Amygdala (tissue), 56 donors: ENCODE measurements at places on chromosomes 4 and X.

DNA sequence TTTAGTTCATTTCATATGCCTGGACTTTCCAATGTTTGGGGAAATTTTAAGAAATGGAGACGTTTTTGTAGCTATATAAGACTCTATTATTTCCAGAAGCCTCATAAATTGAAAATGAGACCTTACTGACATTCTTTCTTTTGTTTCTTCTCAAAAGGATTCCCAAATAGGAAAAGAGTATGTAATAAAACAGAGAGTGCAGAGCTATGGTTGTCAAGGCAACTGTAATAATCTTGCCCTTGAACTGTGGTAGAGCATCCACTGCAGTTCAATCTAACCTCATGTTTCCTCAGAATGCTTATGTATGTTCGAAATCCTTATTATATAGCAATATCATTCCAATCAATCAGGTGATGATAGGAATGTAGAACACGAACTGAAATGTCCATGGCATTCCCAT is 54.1 kb downstream of the AMELX start:
- no peak for DNase-seq

DNA sequence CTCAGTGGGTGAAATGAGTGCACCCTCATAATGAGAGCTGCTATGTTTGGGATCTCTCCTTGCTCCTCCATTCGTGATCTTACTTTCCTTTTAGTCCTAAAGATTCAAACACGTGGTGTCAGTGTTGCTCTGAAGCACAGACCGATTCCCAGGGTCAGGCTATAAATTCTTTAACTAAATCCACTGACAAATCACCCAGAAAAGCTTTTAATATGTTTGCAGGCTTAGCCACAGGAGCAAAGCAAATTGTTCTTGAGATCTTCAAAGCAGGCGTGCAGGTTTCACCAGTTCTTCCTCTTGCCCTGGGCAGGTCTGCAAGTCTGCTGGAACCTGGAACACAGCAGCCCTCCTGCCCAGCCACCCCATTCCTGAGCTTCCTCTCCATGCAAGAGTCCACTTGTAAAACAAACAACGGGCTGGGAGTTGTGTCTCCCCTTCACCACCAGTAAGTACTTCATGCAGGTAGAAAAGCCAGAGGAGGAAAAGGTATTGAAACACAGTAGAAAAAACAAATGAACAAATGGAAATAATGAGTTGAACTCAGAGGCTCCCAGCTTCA is 70.1 kb upstream of the ENPP6 start:
- DNase-seq, result no peak

DNA sequence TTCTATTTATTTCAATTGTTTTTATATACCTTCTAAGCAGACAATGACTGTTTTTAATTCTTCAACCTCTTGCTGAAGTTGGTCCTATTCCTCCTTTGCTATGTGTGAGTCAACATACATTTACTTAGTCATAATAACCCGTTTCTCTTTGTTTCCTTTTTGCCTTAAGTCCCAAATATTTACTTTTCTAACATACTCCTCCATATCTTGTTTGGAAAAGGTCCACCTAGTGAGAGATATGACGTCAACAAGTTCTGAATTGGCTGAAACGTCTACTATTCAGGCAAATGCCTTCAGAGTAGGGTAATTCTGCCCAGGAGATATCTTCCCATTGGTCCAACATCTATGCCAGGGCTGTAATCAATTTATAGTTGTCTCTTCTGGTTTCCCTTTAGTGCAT is 179.3 kb upstream of the GEMIN8 start:
- no peak for DNase-seq

- no peak for DNase-seq
Observed at GRCh38 chrX:79288733-79289132, 78.4 kb downstream of the ITM2A start.

DNA sequence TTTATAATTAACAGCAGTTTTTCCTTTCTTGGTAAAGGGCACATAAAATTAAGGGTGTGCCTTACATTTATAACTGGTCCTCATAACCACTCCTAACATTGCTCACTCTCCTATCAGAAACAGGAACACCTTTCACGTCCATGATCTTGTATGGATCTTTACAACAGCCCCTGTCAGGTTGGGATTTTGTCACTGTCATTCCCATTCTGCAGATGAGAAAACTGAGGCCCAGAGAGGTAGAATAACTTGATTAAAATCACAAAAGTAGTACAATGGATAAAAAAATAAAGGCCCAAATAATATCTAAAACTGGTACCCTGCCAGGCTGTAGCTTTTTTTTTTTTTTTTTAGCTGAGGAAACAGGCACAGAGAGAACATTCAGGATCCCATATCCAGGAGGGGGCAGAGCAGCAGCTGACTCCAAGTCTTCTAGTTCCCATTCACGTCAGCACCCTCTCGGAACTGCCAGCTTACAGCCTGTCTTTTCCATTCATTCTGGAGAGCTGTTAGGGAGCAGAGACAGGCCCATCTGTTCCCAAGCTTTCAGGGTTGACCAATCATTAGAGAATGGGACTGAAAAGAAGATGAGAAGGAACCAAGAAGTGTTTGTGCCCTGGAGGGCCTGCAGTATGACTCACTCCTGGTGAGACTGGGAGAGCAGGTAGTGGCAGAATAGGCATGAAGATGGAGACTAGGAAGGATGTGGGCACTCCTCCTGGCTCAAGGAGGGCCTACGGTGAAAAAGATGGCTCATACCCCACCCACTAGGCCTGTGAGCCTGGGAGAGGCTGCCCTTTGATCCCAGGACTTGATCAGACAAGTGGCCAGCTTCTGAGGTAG is 7.3 kb downstream of the SUV39H1 start:
- no peak for DNase-seq

- DNase-seq, result no peak
Observed at GRCh38 chr4:1505511-1506460, 99.5 kb upstream of the NKX1-1 start.

GRCh38 chr4:107837317-107837716 is 12.6 kb downstream of the SGMS2 start:
- DNase-seq, result no peak

DNA sequence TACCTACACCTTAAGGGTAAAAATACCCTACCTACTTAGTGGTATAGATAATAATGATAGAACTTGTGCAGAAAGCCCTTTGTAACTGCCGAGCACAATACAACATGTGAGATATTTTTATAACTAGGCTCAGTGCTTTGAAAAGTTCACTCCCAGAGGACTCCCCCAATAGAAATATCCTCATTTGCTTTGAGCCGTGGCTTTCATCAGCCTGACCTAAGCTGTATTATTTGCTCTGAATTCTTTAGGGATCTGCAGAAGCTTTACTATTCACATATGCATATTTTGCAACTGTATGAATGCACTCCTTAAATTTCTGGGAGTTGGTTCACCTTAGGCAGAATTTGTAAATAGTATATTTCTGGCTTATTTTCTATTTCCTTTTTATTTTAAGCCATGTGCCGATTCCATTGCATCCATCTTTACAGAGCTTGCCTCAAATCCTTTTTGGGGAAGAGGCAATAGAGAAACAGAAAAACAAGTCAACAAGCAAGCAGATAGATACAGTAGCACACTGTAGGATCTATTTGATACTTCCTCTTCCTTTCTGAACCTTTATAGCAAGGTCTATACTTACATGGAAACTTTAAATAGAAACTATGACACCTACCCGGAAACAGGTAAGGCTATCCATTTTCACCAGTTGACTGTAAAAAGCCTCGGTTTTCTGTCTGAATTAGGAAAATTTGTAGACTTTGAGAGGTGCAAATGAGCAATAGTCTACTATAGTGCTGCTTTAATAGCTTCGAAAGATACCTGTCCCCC is 242.5 kb upstream of the VCX3A start:
- DNase-seq, result no peak

GRCh38 chrX:30156880-30157560 is 58.3 kb upstream of the MAGEB2 start:
- no peak for DNase-seq
